Stimulated activated CD8-positive, alpha-beta memory T cell treated with anti-CD3 and anti-CD28 coated beads, Interleukin-4, amount 100 ng/mL, for 1 hour (primary cell): ENCODE measurements at places on chromosomes 2 and 18.

GRCh38 chr2:794554-795241 is 117.5 kb upstream of the TMEM18 start:
- DNase-seq, result no peak

DNA sequence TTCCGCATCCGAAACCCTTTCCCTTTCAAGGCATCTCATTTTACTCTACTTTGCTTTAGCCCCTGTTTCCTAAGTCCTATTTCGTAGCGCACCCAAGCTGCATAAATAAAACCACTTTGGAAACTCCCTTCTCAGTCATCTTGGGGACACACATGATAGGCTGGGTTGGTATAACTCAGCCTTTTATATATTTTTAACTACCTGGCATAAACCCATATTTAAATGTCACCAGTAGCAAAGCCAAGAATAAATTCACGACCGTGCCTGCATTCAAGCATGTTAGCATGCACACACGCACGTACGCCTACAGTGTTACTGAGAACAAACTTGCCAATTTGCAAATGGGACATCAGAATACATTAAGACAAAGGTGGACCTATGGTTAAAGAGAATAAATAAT is 564.7 kb upstream of the PIK3C3 start:
- no peak for DNase-seq

GRCh38 chr18:408367-408766 is 92.1 kb downstream of the COLEC12 start:
- no peak for DNase-seq

GRCh38 chr2:230821261-230821990 is 43.3 kb upstream of the ITM2C start:
- no peak for DNase-seq

- no peak for DNase-seq
Measured at GRCh38 chr18:8812631-8813030, 107.3 kb downstream of the MTCL1 start.

- no peak for DNase-seq
Measured at GRCh38 chr2:233799087-233799665, 21.0 kb downstream of the MROH2A start.

DNA sequence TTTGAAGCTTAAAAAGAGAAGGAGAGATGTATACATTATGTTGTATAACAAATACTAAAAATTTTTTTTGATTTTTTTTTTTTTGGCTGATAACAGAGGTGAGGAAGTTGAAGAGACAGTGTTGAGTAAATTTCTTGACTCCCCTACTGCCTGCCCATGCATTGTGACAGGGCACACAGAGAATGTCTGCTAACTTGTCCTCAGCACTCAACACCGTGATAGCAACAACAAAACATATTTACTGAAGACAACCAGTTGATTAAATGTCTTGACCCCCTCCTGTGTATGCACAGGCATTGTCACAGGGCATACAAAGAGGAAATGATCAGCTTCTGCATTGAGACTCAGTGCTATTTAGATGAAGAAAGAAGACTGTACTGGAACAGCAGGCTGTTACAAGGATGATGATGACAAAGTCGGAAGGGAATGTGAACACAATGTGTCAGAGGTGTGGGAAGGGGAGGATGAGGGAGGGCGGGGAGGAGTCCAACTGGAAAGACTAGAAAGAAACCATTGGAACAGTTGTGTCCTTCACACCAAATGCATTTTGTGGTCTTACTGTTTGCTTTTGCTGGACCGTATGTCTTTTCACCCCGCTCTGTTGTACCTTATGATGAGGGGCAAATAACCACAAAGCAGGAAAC is 89.5 kb downstream of the CERS6 start:
- DNase-seq, result no peak

- no peak for DNase-seq
Measured at GRCh38 chr2:239216614-239217273, 184.1 kb downstream of the HDAC4 start.

DNA sequence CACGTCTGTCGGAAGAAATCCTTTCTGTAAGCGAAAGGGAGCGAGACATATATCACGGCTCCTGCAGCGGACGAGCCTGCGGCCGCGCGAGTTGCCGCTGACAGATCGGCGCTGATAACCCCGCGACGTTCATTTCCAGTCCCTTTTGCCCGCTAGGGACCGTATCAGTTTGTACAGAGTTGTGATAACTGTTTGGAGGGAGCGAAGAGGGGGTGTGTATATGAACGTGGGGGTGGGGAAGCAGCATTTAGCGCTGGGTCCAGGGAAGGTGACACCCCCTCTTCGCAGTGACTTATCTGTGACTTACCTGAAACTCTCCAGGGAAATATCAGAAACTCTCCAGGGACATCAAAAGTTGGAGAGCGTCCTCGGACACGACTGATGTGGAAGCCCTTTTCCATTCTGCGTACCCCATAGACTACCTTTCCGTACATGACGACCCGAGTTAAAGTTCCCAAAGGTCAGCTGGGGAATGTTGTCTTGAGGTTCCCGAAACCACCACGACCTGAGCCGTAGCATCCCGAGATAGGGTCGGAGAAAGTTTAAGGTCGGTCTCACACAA is 948 bp upstream of the GATA6 start:
- DNase-seq, result no peak

- DNase-seq, result no peak
Measured at GRCh38 chr2:128362889-128363228, 44.2 kb upstream of the HS6ST1 start.

- DNase-seq, result no peak
Measured at GRCh38 chr18:79203017-79203605, 133.9 kb downstream of the ATP9B start.

DNA sequence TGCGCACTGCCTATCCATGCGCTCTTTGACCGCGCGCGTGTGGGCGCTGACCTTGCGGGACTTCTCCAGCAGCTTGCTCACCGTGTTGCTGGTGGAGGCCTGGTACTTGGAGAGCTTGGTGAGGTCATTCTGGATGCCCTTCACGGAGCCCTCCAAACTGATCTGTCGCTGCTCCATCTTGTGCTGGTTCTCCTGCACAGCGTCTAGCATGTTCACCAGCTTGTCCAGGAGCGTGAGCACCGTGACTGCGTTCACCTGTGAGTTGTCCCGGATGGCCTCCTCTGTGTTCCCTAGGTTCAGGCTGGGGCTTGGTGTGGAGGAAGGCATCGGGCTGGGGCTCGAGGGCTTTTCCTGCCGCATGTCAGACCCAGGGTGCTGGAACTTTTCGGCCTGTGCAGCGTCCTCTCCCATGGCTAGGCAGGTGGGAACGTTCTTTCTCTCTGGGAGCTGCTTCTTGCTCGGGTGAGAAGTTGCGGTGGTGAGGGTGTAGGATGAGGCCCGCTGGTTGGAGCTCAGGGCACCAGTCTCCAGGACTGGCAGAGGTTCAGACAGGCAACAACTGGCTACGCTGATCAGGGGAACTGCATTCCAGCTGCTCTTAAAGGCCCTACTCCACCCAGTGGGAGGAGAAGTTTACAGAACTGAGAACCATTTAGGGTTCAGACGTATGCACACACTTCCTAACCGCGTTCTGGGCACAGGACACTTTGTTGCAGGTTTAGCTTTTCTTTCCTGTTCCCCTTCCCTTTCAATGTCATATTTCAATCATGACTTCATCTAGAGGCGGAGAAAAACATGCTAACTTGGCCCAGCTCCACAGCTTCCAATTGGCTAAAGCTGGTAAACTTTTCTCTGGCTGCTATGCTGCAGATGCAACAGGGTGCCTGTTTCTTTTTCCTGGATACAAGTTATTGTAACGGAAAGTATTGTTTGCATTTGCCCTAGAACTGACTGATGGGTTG is at the start of gene CAVIN2:
Gene CAVIN2, minus strand, starts transcription at position 574 of the 962 bp plus-strand sequence. Its CDS starts 163 bp downstream, at position 411.
- DNase-seq, result no peak
